NCI-H1694 treated with DMSO at 0.1 percent for 48 hours (cell line): ENCODE measurements at places on chromosomes 7 and 10.

- DNase-seq = no peak
Measured at GRCh38 chr7:31464601-31465000, 49.3 kb upstream of the ITPRID1 start.

DNA sequence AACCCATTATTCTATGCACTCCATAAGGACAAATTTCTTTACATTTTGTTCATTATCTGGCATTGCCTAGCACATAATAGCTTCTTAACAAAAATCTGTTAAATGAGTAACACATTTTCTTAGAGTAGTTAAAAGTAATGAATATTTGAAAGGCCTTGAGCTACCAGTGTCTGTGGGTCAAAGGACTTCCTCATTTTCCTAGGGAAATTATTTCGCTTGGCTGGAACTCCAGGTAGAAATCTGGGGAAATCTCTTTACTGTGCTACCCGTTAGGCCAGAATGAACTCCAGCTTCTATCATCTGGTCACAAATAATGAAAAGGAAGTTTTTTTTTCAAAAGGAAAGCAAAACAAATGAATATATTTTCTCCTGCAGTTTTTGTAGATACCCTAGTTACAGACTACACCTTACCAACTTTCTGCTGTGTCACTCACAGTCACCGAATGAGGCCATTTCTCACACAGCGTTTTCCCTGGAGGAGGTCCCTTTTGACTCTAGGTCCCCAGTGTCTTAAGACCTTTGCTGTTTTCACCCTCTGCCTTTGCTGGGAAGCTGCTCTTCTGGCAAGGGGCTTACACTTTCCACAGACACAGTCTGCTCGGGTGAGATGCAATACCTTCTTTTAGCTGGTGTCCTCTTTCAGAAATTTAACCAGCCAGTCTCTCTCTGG is 1.6 kb downstream of the SAMD9L start:
- DNase-seq = no peak

DNA sequence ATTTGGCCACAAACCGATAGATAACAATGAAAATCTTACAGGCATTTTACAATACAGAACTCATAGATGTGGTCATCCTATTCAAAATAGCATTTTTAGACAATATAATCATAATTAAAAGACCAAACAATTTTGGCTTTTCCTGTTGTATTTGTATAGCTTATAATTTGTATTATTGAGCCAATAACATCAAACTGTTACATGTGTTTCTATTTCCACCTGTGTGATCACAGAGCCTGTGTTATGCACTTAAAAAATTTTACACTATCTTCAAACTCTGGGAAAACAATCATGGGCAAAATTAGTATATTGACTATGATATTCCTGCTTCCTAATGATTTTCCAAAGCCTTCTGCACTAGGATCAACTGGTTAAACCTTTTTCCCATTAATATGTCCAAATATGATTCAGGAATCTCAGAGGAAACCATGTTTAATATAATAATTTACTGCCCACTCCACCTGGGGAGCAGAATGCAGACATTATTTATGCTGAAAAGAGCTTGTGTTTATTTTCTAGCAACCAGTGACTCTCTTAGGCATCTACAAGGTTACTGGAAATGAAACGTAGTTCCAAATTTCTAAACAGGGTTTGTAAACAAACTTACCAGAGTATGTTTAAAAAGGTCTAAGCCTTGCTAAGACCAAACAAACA is 1.7 kb downstream of the RHOBTB1 start:
- no peak for DNase-seq

GRCh38 chr10:77386838-77387237 is 250.8 kb downstream of the KCNMA1 start:
- DNase-seq = no peak

DNA sequence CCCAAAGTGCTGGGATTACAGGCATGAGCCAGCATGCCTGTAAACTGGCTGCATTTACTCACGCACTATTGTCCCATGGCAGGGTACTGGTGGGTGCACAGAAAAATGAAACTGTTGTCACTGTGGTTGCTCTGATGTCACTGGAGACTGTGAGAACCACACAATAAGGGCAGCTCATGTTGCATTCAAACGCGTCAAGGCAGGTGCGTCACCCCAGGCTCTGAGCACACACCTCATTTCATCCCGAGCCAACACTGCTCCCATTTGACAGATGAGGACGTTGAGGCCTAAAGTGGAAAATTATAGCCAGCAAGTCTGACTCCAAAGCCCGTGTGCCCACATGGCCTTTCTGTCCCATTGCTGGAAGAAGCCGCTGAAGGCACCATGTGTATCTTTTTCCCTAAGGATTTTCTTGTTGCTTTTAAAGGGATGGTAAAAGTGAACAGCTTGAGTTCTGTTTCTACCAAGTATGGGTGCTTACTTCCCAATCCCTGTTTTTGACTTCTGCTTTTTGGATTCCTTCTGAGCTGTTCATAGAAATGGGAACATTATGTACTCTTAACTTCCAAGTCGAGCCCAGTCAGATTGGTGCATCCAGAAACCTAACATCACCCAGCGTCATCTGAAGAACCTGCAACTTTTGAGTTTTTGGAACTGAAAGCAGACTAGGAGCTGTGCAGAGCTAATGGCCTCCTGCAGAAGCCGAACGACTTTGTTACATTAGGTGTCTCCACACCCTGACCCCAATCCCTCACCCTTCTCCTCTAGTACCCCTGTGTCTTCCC is 60.1 kb upstream of the CARD11 start:
- DNase-seq = no peak

GRCh38 chr10:15780353-15781135 is 60.8 kb upstream of the ITGA8 start:
- no peak for DNase-seq

- no peak for DNase-seq
Measured at GRCh38 chr7:128003167-128003566, 28.1 kb downstream of the LRRC4 start.
